ENCODE measurements at places on chromosomes 16 and 17. TPM values are rescaled to one million over a fixed set of nuclear protein-coding genes. Genes with fewer than 3 reads are reported as not detected.

Gene EPX
- not detected for total RNA-seq

Gene PRAC2
- total RNA-seq, result not detected

DNA sequence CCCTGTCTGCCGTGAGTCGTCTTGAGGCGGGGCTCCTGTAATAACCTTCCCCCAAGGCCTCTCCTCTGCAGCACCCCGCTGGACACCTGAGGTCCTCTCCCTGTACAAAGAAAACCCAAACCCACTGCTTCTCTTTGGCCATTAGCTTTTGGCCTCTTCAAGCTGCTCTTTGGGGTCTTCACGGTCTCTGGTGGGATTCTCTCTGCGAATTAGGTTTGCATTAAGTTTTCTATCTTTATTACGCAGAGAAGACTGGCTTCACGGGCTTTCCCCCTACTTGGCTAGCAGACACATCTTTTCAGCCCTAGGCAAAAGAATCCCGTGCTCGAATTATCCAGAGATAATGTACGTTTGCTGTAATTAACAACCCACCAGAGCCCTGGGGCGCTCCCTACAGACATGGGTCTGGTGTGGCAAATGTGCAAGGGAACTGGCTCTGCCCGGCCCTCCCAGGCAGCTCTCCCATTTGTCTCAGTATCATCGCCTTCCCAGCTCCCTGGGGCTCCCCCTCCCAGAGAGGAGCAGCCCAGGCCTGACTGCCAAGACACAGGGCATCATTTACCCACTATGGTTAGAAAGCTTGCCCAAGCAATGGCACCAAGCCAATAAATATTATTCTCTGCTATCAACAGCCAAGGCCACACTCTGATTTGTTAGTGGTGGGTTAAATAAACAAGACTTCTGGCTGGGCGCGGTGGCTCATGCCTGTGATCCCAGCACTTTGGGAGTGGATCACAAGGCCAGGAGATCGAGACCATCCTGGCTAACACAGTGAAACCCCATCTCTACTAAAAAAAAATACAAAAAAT is 24.7 kb upstream of the KLHDC4 start:
- no peak for DNase-seq

GRCh38 chr17:60792250-60792898 is 114.7 kb downstream of the BCAS3 start:
- no peak for DNase-seq

- DNase-seq, result no peak
Measured at GRCh38 chr17:1360975-1361374, 39.0 kb downstream of the YWHAE start.

GRCh38 chr16:50153596-50154419 is 702 bp downstream of the TENT4B start:
- DNase-seq, result peak; percentile 46

DNA sequence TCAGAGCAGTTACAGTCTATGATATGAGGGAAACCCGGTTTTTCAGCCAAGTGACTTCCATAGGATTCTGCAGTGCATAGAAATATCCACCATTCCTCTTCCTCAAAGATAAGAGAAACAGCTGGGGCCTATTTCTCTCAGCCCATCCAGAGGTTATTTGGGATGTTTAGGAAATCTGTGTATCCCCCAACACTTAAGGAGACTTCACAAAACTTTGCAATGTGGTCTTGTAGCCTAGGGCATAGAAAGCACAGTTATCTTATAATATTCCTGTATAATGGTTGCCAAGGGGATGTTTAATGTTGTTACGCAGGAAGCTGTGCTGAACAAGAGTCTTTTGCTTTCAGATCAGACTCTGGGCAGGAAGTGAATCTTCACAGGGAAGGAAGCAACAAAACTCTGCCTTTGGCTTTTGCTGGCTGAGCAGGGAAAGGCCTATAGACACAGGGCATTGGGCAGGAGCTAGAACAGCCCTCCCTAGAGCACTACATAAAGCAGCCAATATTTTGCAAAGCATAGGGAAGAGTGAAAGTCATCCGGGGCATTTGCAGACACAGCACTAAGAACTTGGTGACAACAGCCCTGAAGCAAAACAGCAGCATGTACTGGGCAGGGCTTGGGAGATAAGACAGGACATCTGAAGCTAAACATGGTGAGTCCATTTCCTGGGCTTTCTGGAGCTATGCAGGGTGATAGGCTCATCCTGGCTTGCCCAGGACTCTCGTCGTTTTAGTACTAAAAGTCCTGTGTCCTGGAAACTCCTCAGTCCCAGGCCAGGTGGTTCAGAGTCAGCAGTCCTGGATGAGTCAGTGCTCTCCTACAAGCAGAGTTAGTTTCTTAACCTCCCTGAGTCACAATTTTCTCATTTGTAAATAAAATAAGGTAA is 18.7 kb upstream of the BEAN1 start:
- no peak for DNase-seq

GRCh38 chr17:64180089-64181073 is 50.4 kb upstream of the ERN1 start:
- DNase-seq, result no peak

DNA sequence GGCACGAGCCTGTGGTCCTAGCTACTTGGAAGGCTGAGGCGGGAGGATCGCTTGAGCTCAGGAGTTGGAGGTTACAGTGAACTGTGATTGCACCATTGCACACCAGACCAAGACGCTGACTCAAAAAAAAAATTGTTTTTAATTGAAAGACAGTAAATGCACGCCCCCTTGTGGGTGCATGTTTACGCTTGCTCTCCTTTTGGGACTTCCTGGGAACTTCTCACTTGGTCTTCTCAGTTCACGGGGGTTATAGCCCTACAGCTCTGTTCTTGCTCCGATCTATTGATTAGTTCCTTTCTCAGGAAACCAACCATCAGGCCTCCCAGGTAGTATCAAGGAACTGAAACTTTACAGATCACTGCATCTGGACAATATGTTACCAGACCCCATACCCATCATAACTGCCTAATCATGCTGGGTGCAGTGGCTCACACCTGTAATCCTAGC is 14.2 kb upstream of the RIPOR1 start:
- DNase-seq, result peak; percentile 75

GRCh38 chr17:46044286-46044928 is 45.4 kb downstream of the STH start:
- DNase-seq, result no peak

Gene TNFRSF13B
- not detected for total RNA-seq

DNA sequence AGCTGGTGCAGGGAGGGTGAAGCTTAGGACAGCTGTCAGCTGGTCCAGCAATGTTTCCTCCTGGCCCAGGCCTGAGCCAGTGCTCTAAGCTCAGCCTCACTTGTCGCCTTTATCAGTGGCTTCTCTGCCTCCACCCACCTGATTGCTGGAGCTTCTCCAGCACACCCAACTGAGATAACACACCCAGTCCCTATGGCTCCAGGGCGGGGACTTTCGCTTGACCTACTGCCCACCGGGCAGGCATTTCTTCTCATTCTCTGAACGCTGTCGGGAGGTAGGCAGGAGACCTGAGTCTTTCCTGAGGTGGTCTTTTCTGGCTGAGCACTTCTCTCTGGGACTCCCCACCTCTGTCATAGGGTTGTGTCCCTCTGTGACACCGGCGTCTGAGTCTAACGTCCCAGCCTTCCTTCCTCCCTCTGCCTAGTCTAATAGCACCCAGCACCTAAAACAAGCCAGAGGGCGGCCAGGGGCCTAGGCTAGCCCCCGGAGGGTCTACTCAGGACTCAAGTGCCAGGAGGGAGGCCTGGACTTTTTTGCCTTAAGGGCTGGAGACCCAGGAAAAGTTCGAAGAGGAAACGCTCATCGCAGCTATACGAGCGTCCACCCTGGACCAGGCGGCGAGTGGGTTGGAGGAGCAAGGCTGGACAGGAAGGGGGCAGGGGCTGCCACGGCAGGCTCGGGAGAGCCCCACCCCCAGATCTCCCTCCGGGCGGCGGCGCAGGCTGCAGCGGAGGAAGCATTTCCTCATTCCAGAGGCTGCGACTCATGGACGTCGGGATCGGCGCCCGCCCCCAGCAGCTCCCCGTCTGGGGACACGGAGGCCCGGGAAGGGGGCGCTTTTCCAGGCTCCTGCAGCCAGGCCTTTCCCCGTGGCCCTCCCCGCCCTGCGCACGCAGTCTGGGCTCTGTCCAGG is 756 bp downstream of the TAX1BP3 start:
- no peak for DNase-seq

GRCh38 chr17:56176091-56176490 is 22.8 kb downstream of the ANKFN1 start:
- DNase-seq, result no peak

Gene PIK3R5
- 32.2 TPM for total RNA-seq

DNA sequence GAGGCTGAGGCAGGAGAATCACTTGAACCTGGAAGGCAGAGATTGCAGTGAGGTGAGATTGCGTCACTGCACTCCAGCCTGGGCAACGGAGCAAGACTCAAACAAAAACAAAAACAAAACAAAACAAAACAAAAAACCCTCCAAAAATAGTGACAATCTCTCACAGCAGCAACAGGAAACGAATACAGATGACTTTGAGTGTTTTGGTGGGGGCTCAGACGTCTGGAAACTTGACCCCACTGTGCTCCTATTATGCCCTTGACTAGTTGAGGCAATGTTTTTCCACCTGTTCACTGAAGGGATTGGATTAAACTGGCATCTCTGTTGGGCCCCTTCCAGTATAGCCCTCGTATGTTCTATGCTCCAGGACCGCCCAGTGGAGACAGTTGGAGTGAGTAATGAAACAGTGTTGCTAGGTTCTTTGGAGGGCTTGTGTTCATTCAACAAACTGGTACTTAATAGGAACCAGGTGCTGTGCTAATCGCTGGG is 167.0 kb downstream of the UTP18 start:
- DNase-seq, result no peak

Gene DLX3
- total RNA-seq, result not detected

- DNase-seq, result peak; percentile 23
Measured at GRCh38 chr17:45339646-45340605, 23.1 kb upstream of the MAP3K14 start.

DNA sequence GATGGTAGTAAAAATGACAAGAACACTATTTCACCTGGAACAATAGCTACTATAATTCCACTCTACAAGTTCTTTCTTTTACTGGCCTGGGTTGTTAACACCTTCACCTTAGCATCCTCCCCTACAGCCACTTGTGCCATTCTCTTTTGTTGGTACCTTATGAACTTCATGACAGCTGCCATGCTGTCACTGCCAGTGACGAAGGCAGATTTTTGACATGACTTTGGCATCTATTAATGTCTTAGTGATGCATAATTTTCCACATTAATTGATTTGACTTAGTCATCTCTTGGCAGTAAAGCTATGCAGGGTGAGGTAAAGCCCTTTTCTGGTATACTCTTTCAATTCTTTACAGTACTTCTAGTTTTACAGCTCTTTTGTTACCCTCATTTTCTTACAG is 207.9 kb downstream of the TANC2 start:
- no peak for DNase-seq

- DNase-seq, result no peak
Measured at GRCh38 chr16:75792771-75793492, 66.6 kb upstream of the CPHXL start.

DNA sequence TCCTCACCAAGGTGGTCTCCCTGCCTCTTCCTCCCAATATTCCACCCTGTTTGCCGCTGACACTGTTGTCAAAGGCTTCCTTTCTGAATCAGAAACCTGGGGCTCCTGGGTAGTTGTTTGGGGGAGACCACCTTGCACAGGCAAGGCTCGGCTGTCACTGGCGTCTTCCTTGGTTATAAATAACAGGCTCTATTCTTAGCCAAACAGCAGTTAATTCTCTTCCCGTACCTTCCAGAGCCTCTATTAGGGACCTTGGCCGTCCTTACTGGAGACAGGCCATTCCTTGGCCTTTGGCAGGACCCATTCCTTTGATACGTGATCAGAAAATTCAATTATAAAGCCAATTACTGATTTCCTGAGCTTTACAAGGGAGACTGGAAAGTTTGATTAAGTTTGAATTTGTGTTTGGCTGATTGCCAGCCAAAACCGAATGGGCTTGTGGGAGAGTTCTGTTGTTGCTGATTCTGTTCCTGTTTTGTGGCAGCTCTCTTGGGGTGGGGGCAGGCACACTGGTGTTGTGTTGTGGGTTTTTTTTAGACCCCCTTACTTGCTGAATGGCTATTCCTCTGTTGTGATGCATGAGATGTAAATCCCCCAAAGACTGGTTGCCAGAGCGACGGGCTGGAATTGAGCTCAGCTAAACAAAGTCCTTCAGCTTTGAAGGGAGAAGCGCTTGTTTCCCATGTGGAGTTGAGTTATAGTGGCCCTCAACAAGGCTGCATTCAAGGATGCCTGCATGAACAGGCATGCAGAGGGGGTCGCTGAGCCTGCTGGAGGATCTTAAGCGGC is 104.6 kb downstream of the GNAO1 start:
- no peak for DNase-seq

DNA sequence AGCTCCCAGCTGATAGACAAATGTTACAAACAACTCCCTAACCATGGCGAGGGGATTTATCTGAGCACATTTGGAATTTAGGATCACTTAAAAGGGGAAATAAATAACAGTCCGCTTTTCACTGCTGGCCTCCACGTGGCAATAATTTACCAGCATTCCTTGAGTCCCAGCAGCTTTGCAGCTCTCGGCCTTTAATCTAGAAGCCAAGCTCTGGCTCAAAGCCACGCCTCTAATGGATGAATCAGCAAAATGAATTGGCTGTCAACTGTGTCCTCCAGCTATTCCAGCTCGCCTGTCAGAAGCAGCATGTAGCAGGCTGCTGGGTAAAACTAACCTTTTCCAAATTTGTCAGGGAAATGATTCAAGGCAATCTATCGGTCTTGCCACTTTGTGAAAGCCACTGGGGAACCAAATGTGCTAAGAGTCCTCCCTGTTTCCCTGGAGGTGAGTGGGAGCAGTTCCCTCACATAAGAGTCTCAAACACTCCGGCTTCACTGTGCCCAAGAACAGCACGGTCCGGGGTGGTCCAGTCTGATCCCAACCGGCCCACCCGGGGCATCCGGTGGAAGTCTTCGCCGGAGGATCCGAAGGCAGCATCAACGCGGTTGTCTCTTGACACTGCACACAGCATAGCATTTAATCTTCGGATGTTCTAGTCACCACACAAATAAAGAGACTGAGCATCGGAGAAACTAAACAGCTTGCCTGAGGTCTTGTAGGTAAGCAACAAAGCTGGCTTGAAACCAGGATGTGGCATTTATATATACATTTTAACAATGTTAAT is 143.3 kb downstream of the PARN start:
- no peak for DNase-seq

Gene FA2H
- not detected for total RNA-seq

Gene HOXB4
- total RNA-seq, result 3.0 TPM
